ENCODE measurements at places on chromosomes 3 and 15.

GRCh38 chr3:73210759-73211158 is 149.3 kb downstream of the EBLN2 start:
- no peak for DNase-seq

- DNase-seq = no peak
Measured at GRCh38 chr3:126570103-126570541, 11.4 kb upstream of the C3orf22 start.

DNA sequence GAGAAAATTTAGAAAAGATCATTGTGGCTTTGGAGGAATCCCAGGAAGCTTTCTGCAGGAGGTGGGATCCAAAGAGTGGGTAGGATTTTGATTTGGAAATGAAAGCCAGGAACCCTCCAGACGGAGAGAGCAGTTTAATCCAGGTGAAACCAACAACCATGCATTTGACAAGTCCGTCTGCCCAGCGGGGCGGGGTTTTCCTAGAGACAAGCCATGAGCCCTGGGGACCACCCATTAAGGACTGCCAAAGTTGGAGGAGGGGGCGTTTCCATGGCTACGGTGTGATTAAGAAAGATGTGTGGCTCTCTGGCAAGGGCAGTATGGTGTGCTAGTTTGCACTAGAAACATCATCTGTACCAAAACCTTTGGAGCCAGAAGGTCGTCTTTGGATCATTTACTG is 53.4 kb downstream of the SRGAP3 start:
- no peak for DNase-seq

DNA sequence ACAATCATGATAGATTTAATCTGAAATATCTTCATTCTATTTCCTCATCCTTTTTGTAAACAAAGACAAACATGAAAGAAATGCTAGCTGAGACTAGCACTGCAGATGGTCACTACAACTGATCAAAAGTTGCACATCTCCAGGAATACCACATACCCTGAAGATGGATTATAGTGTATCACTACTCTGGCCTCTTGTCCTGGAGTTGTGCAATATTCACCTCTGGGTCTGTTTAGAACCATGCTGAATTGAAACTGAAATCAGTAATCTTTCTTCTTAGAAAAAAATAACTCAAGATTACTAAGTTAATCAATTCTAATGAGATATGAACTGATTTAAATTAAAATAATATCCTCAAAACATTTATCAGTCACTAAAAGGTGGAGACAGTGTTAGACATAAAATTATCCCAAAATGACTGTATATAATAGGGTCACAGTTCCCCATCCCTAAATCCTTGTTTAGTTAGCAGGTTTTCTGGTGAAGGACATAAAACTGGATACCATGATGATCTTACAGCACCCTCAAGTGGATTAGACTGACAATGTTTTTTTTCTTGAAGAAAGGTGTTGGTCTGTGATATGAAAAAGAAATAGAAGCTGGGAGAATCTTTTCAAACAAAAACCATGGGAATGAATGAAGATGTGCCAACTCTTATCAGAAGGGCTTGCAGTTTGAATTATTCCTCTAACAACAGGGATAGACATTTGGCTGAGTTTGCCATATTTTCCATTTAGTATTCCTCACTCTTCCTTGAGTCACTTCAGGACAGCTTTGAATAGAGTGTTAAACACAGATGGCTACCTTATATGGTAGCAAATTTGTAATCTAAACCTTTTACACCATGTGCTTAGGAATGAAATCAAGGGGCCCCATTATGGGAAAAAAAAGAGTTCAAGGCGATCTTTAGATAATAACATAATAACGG is 7.1 kb upstream of the TTC14 start:
- DNase-seq = peak; percentile 3

GRCh38 chr3:192445770-192446644 is 281.3 kb downstream of the FGF12 start:
- no peak for DNase-seq

DNA sequence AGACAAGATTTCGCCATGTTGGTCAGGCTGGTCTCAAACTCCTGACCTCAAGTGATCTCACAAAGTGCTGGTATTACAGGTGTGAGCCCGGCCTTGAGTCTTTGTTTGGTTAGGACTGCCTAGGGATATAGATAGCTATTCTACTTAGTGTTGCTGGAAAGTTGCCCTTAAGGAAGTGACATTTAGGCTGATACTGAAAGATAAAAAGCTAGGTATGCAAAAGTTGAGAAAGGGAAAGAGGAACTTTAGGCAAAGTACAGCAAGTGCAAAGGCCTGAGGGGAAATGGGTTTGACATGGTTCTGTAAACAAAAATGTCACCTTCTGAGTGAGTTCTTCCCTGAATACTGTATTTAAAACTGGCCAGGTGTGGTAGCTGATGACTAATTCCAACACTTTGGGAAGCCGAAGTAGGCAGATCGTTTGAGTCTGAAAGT is 111.5 kb downstream of the ZNF609 start:
- DNase-seq = no peak

- DNase-seq = no peak
Measured at GRCh38 chr15:66734961-66735908, 33.2 kb downstream of the SMAD6 start.

DNA sequence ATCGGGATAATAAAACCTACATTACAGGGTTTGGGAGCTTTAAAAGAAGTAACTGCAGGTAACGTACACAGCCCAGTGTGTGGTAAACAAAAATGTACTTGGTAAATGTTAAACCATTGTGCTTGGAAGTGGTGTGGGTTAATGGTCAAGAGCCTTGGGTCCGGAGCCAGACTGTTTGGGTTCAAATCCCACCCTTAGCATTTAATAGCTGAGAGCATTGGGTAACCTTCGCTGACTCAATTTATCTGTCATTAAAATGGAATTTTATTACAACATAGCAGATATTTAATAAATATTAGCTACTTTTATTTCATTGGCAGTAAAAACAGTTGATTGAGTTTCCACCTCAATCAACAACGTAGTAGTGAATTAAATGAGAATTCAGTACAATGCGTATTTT is 1.5 kb downstream of the FSTL1 start:
- DNase-seq = no peak

- no peak for DNase-seq
Measured at GRCh38 chr15:69860921-69861320, 236.8 kb downstream of the TLE3 start.

GRCh38 chr15:59896663-59897074 is 107.4 kb upstream of the FOXB1 start:
- DNase-seq = no peak

- DNase-seq = no peak
Measured at GRCh38 chr15:37253877-37254276, 153.5 kb upstream of the MEIS2 start.

GRCh38 chr3:58298190-58298589 is 7.9 kb upstream of the RPP14 start:
- no peak for DNase-seq

DNA sequence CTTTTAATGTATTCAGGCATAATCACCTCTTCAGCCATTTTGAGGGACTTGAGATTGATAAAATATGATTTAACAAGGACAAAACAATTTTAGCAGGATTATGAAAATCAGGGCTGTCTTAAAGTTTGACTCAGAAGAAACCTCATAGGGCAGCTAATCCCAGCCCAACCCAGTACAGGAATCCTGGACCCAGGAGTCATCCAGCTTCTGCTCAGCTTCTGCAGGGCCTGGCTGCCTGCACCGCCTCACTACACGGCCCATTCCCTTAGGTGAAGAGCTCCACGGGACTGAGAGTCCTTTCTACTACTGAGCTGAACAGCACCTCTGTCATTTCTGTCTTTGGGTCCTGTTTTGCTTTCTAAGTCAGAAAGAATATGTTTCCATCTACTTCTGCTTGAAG is 37.5 kb downstream of the ARHGAP31 start:
- no peak for DNase-seq

- peak; percentile 18 for DNase-seq
Measured at GRCh38 chr15:79858469-79858868, 38.3 kb downstream of the MTHFS start.

- DNase-seq = no peak
Measured at GRCh38 chr3:32303399-32303747, 64.9 kb downstream of the CMTM8 start.

DNA sequence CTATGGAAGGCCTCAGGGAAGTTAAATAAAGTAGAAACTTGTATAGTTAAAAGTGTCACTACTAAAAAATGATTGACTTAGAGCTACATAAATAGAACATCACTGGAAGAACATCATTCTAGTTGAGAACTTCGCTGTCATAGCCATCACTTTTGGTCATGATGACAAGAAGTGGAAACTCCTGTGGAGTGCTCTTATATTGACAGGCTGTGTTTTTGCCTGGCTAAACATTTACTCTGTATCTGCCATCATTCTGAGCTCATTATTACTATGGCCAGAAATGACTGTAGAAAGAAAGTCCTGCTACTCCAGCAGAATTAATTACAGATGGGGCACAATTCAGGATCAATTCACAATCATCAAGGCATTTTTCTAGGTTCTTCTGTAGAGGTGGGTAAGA is 165.1 kb upstream of the GOLIM4 start:
- DNase-seq = no peak

GRCh38 chr3:67635257-67635656 is 19.2 kb downstream of the SUCLG2 start:
- peak; percentile 52 for DNase-seq

GRCh38 chr15:99692825-99693224 is 40.4 kb downstream of the LYSMD4 start:
- no peak for DNase-seq

GRCh38 chr3:119657887-119658702 is 2.3 kb downstream of the POPDC2 start:
- DNase-seq = no peak

DNA sequence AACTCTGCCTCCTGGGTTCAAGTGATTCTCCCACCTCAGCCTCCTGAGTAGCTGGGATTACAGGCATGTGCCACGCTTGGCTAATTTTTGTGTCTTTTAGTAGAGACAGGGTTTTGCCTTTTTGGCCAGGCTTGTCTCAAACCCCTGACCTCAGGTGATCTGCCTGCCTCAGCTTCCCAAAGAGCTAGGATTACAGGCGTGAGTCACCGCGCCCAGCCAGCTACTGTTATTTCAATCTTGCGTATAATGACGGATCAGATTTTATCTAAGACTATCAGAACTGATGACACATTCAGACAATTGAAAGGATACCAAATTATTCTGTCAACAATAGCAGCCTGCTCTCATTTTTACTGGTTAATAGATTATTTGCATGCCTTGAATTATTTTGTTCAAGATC is 612.2 kb downstream of the ZIC1 start:
- no peak for DNase-seq

- no peak for DNase-seq
Measured at GRCh38 chr15:35129361-35129760, 44.3 kb upstream of the NANOGP8 start.

DNA sequence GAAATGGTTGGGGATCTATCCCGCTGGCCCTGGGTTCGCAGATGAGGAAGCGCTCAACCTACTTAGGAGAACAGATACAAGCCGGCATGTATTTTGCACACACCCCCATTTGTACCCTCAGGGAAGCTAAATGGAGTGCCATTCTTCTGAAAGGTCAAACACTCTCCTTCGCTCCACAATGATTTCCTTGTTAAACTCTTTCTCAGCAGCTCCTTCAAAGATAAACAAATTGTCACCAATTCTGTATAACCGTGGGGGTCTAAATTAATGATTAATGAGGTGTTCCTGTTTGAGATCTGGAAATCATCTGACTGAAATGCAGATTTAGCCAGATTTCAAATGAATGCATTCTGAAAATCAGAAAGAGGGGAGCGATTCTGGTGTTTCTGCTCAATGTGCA is 124.0 kb downstream of the MEGF11 start:
- no peak for DNase-seq

DNA sequence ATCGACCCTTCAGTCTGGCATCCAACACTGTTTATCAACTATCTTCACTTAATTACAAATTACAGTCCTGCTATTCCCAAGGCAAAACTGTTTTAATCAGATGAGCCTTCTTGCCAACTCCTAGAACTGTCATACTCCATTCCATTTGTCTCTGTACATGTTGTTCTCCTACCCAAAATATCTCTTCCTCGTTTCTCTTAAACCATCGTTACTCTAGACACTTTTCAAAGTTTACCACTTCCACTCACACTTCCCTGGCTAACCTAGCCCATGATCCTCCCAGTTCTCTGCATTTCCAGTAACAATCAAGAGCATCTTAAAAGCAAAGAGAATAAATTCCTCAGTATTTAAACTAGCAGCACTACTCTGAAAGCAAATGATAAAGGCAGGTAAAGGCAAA is 19.9 kb downstream of the ZNF106 start:
- DNase-seq = no peak

DNA sequence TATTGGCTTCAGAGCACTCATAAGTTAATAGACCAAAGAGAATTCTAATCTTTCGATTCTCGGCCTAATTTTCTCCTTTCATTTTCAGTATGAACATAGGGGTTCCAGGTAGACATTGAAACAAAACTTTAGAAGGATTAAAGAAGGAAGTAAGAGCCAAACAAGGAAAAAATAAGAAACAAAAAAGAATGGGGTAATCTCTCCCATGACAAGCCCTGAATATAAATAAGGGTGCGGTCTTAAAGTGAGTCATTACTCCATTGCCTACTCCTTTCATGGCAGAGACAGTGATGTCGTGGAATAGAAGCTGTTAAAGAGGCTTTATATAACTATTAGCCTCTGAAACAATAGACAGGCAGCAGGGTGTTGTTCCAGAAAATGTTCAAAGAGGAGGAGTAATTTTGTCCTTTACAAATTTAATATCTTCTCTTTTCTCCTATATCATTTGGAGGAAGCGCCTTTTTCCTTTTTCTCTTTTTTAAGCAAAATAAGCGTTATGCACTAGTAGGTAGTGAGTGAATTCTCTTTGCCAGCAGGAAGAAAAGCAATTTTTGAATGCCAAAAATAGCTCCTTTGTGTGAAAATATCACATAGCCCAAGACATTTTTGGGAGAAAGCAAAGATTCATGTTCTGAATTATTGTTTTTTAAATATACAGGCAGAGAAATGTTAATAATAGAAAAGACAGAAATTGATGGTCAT is 607.9 kb upstream of the KCNMB2 start:
- peak; percentile 34 for DNase-seq

DNA sequence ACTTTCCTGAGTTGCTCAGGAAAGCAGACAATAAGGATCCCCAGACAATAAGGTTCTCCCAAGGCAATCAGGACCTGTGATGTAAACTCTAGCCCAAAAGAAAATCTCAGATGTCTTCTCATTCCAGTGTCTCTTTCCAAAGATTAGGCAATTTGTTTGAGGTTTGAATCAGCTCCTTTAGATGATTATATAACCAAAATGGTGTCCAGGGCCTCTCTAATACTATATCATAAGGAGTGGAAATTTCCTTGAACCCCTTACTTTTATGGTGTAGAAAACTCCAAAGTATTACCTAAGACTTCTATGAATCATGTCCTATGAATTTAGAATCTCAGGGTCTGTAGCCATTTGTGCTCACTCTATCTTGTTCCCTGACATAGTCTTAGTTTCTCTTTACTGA is 65.9 kb downstream of the GPR176 start:
- no peak for DNase-seq

GRCh38 chr3:169662132-169662842 is 1.2 kb downstream of the MECOM start:
- peak; percentile 53 for DNase-seq

GRCh38 chr3:172387728-172388127 is 60.5 kb downstream of the GHSR start:
- no peak for DNase-seq

GRCh38 chr3:33146791-33147445 is 33.1 kb downstream of the CRTAP start:
- DNase-seq = no peak

GRCh38 chr3:42394579-42395288 is 15.7 kb downstream of the LYZL4 start:
- no peak for DNase-seq
